Left lobe of liver (tissue), 2 donors: ENCODE measurements at places on chromosomes 13 and 19. TPM values are rescaled to one million over a fixed set of nuclear protein-coding genes. Genes with fewer than 3 reads are reported as not detected.

- no peak for DNase-seq
Measured at GRCh38 chr13:20209948-20210347, 17.2 kb upstream of the GJB2 start.

DNA sequence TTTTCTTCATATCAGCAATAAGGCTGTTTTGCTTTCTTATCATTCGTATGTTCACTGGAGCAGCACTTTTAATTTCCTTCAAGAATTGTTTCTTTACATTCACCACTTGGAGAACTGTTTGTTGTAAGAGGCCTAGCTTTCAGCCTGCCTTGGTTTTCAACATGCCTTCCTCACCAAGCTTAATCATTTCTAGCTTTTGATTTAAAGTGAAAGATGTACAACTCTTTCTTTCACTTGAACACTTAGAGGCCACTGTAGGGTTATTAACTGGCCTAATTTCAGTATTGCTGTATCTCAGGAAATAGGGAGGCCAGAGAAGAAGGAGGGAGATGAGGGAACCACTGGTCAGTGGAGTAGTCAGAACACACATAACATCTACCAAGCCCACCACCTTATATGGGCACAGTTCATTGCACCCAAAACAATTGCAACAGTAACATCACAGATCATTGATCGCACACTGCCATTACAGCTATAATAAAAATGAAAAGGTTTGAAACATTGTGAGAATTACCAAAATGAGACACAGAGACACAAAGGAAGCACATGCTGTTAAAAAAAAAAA is 181.4 kb upstream of the TUBA3C start:
- DNase-seq: no peak

DNA sequence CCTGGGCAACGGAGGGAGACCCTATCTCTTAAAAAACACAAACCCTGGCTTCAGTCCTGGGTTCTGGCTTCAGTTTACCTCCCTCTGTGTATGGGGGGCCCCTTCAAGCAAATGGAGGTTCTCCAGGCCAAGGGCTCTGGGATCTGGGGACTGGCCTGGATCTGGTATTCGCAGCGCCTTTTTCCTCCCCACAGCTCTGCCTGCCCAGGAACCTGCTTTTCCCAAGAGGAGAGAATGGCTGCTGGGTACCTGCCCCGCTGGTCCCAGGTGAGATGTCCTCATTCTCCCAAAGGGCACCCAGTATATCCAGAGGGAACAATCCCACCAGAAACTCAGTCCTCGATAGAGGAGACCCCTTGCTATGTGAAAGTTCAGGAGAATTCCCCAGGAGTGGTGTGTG is 3.2 kb downstream of the ZNF554 start:
- no peak for DNase-seq

Gene LRRC63
- 0.20 TPM for total RNA-seq

Gene CYP2A6
- 2,152 TPM for total RNA-seq

Gene IL11
- total RNA-seq: not detected
